Mammary epithelial cell (primary cell): ENCODE measurements at places on chromosomes 2 and 18.

GRCh38 chr18:33184175-33184574, 256.3 kb downstream of the CCDC178 start:
- no peak for DNase-seq

- no peak for DNase-seq
Observed at GRCh38 chr2:190789074-190790004, 91.3 kb upstream of the GLS start.

DNA sequence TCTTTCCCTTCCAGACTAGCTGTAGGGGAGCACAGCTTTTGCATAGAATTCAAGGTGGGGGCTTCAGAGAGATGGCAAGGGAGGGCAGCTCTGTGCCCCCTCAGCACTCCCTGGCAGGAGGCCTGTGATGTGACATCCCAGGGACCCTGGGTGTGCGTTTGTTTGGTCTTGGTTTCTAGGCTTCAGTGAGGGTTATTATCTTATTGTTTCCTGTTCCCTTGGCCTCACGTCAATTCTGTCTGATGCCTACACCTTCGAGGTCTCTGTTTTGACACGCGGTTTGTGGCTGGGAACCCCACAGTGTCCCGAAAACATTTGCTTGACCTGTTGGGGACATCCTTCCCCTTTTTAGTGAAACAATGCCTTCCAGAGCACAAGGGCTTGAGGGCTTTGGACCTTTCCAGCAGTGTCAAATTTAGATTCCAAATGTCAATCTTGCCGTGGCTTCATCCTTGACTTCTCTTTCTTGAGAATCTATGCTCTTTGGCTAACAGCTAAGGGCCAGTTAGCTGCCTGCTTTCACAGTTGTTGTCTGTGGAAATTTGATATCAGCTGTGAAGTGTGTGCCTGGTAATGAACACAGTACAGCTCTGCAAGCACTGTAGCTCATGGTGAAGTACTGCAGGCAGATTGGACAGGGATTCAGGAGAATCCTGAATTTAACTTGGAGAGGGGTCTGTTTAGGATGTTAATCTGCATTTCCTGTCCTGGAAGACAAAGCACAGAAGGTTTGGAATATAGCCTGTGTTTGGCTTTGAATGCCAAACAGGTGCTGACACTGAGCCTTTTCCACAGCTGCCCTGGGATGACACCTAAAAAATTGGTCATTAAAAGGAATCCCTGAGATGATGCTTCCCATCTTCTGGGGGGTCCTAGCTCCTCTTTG, 108.2 kb upstream of the CXCR4 start:
- no peak for DNase-seq

- DNase-seq: peak; percentile 89
Observed at GRCh38 chr2:105790461-105791149, 45.9 kb downstream of the NCK2 start.

- no peak for DNase-seq
Observed at GRCh38 chr2:33488178-33488690, 11.8 kb downstream of the RASGRP3 start.

DNA sequence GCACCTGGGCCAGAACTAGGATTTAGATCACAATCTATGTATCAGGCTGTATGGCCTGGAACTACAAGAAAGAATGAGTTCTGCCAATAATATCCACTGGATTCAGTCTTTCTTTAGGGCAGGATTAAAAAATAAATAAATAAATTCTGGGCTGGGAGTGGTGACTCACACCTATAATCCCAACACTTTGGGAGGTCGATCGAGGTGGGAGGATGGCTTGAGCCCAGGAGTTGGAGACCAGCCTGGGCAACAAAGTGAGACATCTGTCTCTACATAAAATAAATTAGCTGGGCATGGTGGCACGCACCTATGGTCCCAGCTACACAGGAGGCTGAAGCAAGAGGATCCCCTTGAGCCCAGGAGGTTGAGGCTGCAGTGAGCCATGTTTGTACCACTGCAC, 8.1 kb downstream of the AMMECR1L start:
- no peak for DNase-seq

DNA sequence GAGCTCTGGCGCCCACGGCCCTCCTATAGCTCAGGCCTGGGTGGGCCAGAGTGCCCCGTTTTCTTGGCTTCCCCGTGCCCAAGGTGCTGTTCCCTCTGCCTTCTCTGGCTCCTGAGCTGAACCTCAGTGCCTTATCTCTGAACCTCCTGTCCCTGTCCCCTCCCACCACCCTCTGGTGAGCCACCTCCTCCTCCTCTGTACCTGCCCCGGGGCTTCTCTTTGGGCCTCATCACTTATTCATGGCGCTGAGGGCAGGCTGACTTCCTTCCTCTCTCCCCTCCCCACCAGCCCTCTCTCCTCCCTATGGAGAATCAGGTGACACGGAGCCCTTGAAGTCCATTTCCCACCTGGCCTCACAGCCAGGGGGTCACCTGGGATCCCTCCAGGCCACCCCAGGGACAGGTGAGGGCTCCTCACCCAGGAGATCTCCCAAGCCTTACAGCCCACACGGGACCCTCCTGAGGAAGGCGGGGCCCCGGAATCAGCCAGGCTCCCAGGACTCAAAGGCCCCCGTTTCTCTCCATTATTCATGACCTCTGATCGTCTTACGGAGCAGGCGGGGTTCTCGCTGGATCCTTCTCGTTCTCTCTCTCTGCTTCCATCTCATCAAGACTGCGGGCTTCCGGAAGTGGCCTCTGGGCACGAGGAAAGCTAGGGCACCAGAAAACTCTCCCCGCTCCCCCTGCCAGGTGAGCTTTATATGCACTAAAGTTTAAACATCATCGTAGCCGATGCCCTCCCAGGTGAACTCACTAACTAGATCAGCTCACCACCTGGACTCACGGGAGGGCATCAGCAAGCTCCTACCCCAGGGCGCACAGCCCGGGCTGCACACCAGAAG, at the start of gene LOXHD1:
Gene LOXHD1, minus strand, starts transcription at position 106 of the 841 bp plus-strand sequence. CDS start 187 bp downstream, outside the sequence.
- no peak for DNase-seq

- DNase-seq: no peak
Observed at GRCh38 chr18:80183273-80184050, 63.9 kb downstream of the PARD6G start.

DNA sequence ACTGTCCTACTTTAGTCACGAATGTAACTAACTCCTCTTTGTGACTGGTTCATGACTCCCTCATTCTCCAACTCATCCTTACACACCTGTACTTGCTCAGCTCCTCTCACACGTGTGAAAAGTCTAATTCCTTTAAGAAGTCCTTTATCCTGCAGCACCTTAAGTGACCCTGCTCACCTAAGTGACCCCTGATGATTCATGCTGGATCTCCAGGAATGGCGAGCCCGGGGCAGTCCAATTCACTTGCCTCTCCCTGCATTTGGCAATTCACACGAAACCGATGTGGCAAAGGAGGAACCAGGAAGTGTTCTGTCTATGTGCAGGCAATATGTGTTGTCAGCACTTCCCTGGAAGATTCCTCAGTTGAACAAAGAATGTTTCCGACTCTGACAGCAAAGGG, 189.8 kb upstream of the NABP1 start:
- DNase-seq: peak; percentile 66

- no peak for DNase-seq
Observed at GRCh38 chr18:79258447-79258846, 137.3 kb upstream of the NFATC1 start.

DNA sequence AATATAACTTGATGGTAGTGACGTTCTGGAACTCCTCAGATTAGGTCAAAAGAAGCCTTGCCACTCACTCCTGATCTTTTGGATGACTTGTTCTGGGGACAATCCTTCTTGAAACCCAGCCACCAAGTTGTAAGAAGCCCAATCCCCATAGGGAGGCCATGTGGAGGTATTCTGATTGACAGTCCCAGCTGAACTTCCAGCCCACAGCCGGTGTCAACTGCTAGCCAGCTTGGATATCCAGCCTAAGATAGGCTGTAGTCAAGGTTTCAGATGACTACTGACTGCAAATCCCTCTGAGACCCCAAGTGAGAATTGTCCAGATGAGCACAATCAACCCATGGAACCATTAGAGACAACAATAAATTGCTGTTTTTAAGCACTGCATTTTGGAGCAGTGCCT, 31.4 kb downstream of the EIF2AK2 start:
- no peak for DNase-seq

GRCh38 chr2:220503431-220503830, 876.0 kb downstream of the SLC4A3 start:
- DNase-seq: no peak

- no peak for DNase-seq
Observed at GRCh38 chr2:225999692-226000091, 600.2 kb downstream of the NYAP2 start.

DNA sequence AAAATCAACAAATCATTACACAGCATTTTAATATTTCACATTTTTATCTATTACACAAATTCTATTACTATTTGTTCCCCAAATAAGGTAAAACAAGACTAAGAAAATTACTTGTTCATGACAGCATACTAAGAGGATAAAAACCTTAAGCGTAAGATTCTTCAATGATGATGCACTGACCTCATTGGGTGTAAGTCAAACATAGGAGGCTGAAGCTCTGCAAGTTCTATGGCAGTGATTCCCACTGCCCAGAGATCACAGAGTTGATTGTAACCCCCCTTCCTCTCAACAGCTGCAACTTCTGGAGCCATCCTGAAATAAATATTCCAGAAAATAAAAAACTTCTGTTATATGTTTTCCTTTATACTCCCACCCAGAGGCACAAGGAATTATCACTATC, 82.2 kb upstream of the CDKL4 start:
- no peak for DNase-seq

- DNase-seq: peak; percentile 11
Observed at GRCh38 chr2:215365184-215365658, 53.4 kb downstream of the ATIC start.

DNA sequence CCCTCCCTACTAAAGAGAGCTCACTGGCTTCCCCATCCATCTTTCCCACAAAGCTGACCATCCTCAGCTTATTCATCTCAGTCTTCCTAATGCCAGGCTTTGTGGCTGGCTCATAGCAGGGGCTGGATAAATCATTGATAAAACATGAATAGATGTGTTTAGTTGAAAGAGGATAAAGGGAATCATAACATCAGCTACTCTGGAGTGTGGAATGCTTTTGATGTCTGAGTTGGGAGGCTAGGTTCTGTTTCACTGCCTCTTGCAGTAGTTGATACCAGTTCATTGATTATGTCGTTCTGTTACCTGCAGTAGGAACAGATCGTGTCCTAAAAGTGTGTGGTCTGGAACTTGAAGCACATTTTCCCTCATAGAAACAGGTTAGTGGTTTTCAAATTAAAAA, 66.3 kb upstream of the HK2 start:
- DNase-seq: no peak

DNA sequence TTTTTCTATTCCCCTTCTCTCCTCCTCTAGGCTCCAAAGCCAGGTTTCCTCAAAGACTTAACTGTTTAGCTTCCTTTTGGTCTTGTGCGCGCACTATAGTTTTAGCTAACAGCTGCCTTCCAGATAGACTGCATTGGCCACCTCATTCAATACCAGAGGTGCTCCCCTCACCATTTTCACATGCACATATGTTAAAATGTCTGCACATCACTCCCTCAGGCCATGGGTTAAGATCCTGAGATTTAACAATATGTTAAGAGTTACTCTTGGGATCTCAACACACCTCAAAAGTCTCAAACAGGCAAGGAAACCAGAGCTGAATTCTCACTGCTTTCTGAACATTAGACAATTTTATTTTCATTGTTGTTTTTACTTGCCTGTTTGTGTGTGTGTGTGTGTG, 80.8 kb upstream of the MAP3K20 start:
- DNase-seq: no peak

- peak; percentile 72 for DNase-seq
Observed at GRCh38 chr18:31722369-31722957, 38.1 kb upstream of the B4GALT6 start.

GRCh38 chr18:22678486-22678885, 254.6 kb upstream of the RBBP8 start:
- no peak for DNase-seq

DNA sequence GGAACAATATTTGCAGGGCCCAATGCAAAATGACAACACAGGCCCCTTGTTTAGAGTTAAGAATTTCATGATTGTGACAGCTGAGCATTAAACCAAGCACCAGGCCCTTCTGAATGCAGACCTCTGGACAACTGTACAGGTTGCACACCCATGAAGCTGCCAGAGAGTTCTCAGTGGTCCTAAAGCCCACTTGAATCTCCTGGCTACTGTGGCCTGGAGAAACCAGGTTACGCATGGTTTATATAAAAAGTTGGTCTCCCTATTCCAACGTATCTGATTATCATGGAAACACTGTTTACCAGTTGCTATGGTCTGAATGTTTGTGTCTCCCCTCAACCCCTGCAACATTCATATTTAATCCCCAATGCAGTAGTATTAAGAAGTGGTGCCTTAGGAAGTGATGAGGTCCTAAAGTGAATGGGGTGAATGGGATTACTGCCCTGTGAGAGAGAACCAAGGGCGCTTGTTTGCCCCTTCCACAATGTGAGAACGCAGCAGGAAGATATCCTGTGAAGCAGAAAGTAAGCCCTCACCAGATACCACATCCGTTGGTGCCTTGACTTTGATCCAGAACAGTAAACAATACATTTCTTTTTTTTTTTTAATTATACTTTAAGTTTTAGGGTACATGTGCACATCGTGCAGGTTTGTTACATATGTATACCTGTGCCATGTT, 48.0 kb upstream of the ANXA4 start:
- no peak for DNase-seq

- DNase-seq: peak; percentile 38
Observed at GRCh38 chr18:8140841-8141501, 468.3 kb upstream of the RAB12 start.

GRCh38 chr2:182020286-182021070, 34.8 kb downstream of the PPP1R1C start:
- DNase-seq: peak; percentile 23

- no peak for DNase-seq
Observed at GRCh38 chr2:177268187-177268871, 3.8 kb upstream of the NFE2L2 start.

- no peak for DNase-seq
Observed at GRCh38 chr18:58048081-58048642, 4.1 kb downstream of the NEDD4L start.

DNA sequence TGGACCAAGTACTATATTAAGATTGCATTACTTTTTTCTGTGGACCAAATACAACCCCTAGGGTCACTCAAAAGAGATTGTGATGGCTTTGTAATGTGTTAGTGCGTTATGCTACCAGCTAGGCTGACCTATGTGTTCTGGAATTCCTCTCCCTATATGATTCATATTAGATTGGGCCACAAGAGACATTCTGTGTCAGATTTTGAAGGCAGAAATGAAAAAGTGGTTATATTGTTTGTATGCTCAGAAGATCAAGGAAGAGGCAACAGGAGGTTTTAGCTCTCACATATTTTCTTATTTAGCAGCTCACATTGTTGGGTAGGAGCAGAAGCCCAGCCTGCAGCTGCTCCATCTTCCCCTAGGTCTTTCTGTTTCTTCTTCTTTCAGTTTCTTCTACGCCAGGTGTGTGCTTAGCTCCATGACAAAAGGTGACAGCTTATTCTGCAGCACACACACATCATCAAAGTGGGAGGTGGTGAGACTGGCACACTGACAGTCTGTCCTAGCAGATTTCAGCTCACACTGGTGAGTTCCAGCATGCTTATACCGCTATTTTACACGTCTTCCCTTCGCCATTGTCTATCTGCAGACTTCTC, 156.8 kb upstream of the UBE2E3 start:
- peak; percentile 60 for DNase-seq

- no peak for DNase-seq
Observed at GRCh38 chr18:77076111-77076510, 56.5 kb downstream of the MBP start.

GRCh38 chr18:13877157-13877556, 38.2 kb downstream of the MC2R start:
- no peak for DNase-seq

- no peak for DNase-seq
Observed at GRCh38 chr2:226495466-226496272, 304.0 kb downstream of the IRS1 start.

- no peak for DNase-seq
Observed at GRCh38 chr18:42289526-42289925, 334.5 kb downstream of the PIK3C3 start.
